ENCODE measurements at places on chromosomes 13 and 19.
A peak's percentile ranks its signal among the peaks of the same experiment; 100 is the strongest.

DNA sequence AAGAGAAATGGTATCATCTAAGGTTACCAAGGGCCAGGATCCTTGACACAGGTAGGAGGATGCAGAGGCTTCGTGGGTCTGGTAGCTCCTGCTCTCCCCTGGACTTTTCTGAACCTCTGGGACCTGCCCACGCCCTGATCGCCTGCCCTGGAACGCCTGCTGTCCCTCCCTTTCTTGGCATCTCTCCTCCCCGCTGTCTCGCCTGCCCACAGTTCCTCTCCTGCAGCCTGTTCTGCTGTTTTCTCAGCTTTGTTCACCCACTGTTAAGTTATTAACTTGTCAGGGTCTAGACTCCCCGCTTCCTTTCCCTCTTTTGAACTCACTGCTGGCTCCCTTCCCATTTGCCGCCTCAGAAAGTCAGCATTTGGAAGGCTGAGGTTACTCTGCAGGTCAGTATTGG is 19.8 kb downstream of the SERP2 start:
- no peak for DNase-seq

DNA sequence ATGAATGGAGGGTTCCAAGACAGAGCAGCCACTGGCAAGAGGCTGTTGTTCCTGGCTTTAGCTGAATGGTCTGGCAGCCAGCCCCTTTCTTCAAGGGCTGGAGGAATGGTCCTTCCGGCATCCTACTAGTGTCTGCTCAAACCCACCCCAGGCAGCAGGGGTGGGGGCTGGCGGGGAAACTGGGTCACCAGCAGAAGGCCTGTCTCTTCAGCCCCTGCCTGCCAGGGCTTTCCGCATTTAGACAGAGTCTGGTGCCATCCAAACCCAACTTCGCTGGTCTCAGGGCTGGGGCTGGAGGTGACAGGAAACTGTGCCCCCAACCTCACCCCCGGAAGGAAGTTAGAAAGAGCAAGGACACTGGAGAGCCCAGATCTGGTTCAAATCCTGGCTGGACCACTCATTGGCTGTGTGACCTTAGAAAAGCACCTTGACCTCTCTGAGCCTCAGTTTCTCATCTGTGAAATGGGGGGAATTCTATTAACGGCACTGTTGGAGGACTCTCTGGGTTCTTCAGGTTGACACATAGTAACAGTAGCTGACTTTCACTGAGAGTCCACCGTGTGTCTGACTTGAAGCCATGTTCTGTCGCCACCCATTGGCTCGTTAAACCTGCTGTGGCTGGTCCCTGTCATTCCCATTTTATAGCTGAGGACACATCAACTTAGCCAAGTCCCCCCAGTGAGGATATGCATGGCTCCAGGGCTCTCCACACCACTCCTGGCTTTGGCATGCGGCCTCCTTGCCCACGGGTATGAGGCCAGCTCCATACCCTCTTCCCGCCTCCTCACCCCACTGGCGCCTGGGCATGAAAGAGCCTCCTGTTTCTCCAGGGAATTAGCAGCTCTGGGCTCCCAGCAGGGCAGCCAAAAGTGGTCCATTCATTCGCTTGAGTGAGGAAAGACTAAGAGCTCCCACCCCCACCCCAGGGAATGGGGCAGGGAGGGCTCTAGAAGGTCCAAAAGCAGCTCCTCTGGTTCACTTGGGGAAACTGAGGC is 2.5 kb upstream of the NR2C2AP start:
- DNase-seq, result no peak

- DNase-seq, result no peak
These were observed 185.0 kb downstream of the TUBA3C start for GRCh38 chr13:18996627-18997051.

GRCh38 chr13:24313439-24313838 is 4.1 kb downstream of the C1QTNF9 start:
- no peak for DNase-seq

GRCh38 chr19:51023946-51024345 is 2.5 kb downstream of the KLK11 start:
- no peak for DNase-seq

- no peak for DNase-seq
These were observed 25.2 kb downstream of the ZNF383 start for GRCh38 chr19:37243206-37243632.

GRCh38 chr13:49641801-49642291 is 13.5 kb downstream of the ARL11 start:
- no peak for DNase-seq

- no peak for DNase-seq
These were observed 91.9 kb downstream of the TRPC4 start for GRCh38 chr13:37777676-37778075.

DNA sequence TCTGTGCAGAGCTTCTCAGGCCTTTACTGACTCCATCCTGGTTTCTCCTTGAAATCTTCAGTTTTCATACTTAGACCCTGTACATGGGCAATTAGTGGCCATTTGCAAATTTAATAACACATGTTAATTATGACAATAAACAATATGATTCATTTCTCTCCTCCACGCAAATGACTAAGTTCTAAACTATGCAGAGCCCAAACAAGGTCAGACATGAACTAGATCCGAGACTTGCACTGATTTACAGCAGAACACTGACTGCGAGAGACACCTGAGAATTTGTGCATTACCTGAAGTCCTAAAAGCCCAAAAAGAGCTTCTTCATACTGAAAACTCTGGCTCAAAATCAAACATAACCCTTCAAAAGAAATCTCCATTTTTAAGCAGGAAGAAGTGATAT is 521.8 kb downstream of the MYO16 start:
- DNase-seq, result no peak

DNA sequence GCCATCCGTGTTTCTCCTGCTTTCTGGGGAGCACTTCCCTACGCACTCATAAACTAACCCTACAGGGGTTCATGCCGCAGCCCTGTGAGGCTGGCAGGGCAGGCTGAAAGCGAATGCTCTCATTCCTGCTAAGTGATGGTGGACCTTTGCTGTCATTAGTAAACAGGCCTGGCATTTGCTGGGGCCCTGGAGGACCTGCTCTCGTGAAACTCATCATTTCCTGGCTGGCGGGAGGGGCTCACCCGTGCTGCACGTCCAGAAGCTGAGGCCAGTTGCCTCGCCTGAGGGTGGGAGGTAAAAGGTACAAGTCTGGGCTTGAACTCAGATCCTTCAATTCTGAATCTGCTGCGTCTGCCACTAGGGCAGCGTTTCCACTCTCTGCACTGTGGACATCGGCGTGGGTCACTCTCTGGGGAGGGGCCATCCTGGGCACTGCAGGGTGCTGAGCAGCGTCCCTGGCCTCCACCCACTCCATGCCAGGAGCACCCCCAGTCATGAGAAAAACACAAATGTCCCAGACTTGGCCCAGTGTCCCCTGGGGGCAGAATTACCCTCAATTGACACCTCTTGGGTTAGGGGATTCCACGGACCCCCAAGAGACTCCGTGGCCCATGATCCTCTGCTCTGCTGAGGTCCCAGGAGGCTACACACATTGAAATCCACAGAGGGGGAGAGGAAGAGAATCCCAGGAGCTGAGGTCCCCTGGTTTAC is 7.0 kb downstream of the MOB3A start:
- DNase-seq, result peak; percentile 29

DNA sequence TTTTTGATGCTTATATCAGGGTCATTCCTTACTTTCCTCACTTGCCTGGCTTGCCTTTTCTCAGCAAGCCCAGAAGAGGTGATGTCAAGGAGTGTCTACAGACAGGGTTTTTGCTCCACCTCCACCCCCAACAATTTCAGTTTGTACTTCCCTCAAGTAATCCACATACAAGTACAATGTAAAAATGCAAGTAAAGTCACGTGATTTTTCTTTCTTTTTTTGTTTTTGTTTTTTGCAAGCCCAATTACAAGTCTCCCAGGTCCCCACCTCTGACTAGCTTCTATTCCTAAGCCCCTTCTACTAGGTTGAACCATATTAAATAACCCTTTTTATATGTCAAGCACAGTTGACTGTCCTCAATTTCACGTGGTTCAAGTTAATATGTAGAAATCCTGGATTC is 579.6 kb downstream of the DIAPH3 start:
- no peak for DNase-seq

DNA sequence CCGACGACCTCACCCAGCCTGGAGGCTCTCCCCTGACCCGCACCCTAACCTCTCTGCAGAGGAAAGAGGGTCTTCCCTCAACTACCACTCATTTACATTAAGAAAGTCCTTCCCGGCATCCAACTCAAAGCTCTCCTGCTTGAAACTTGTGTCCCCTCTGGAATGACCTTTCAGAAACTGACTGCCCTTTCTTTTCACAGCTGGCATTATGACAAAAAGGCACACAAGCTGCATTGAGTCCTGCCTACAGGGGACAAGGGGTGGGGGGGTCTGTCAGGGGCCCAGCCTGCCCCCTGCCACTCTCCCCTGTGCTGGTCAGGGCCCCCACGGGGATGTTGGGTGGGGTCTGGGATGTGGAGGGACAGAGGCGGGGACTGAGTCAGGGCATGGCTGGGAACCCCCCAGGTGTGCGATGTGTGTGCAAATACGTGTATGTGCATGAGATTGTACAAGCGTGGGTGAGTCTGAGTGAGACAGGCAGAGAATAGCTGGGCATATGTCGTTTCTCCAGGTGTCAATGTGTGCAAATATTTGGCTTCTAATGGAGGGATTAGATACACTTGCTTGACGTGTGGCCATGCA is 2.0 kb downstream of the COL5A3 start:
- no peak for DNase-seq

GRCh38 chr13:27425158-27425917 is 919 bp downstream of the GTF3A start:
- DNase-seq, result peak; percentile 15

- DNase-seq, result no peak
These were observed at the start of gene SEMA6B for GRCh38 chr19:4559569-4559968. TSS of gene SEMA6B (minus strand) at chr19:4559684. CDS start at chr19:4558457, 1,227 bp downstream.

DNA sequence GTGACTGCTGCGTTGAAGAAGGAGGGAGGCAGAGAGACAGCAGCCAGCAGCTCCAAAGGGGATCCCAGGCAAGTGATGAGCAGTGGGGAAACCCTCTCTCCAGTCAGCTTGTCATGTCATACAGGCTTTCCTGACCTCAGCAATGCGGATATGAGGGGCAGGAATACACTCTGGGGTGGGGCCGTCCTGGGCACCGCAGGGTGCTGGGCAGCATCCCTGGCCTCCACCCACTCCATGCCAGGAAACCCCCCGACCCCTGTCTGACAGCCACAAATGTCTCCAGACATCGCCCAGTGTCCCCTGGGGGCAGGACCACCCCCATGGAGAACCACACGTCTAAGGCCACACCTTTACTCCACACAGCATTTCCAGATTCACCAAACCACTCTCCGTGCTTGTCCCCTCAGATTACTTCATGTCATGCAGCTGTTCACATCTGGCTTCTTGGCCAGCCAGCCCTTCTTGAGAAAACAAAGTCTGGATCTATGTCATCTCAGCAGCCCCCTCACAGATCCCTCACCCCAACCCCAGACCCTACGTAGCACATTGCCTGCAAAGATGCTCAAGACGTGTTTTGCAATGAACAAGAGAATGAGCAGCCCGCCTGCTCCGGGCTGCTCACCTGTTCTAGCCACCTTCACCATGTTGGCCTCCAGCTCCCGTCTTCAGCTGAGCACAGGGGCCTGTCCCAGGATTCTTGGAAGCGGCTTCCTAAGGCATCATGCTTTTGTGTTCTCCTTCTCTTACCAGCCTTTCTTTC is 46.5 kb downstream of the RFX2 start:
- no peak for DNase-seq

- no peak for DNase-seq
These were observed 1306.9 kb downstream of the UQCRFS1 start for GRCh38 chr19:27906081-27906480.

GRCh38 chr13:20118268-20119140 is 42.3 kb downstream of the GJA3 start:
- DNase-seq, result peak; percentile 45

DNA sequence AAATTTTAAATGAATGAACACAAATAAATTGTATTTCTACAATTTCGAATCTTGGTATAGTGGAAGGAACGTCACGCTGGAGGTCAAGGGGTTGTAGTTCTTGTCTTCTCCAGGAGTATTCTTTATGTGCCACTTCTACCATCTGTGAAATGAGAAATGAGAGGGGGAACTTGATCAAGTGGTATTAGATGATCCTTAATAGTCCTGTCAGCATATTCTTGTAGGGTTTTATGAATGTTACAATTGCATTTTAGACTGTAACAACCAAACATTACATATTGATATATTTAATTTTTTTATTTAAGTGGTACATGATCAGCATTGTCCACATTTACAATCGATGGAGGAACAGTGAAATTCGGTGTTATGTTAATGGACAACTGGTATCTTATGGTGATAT is 113.6 kb downstream of the NBEA start:
- DNase-seq, result no peak

GRCh38 chr13:97359181-97360057 is 74.5 kb upstream of the RAP2A start:
- DNase-seq, result peak; percentile 56

- DNase-seq, result no peak
These were observed 84.0 kb upstream of the MTIF3 start for GRCh38 chr13:27534108-27534980.

Measured in germinal center (tissue), 1 donor.